ENCODE measurements at places on chromosomes 4 and X. TPM values are rescaled to one million over a fixed set of nuclear protein-coding genes. Genes with fewer than 3 reads are reported as not detected.
A peak's percentile ranks its signal among the peaks of the same experiment; 100 is the strongest.

DNA sequence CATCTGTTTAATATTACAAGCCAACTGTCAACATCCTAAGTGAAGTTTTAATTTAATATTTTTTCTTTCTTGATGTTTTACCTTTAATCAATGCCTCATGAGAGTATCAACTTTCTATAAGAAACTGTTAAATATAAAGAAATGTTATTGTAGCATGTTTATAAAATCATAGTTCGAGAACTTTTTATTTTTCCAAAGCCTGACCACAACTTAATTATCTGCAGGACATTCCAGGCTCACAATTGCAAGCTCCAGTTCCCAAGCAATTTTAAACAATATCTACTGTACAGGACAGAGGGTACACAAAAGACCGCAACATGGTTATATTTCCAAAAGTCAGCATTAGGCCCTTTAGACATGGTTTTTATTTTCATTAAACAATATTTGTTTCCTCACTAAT, 20.1 kb downstream of the STX18 start:
- no peak for DNase-seq

DNA sequence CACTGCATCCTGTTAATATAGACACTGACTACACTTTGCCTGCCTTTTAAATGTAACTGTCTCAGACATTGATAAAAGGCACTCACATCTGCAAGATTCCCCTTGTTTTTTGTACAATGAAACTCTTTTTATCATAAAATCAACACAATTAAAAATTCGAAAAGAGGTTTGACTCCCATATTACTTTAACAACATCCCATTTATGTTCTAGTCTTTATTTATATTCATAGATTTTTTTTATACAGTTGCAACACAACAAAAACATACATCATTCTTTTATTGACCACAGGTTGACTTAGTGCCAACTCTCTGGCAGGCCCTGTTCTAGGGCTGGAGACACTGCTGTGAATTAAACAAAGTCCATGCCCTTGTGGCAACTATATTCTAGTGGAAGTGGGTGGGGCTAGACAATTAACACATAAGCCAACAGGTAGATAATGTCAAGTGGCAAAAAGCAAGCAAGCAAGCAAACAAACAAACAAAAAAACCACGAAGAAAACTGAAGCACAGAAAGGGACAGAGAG, 36.8 kb downstream of the ANK2 start:
- DNase-seq = no peak

GRCh38 chr4:14387647-14388046, 614.6 kb upstream of the CPEB2 start:
- DNase-seq = no peak

GRCh38 chr4:17117746-17118145, 219.3 kb upstream of the LDB2 start:
- no peak for DNase-seq

GRCh38 chr4:8912506-8912905, 40.9 kb upstream of the HMX1 start:
- DNase-seq = peak; percentile 16

GRCh38 chrX:103362474-103362873, 6.2 kb downstream of the TCEAL9 start:
- DNase-seq = no peak

DNA sequence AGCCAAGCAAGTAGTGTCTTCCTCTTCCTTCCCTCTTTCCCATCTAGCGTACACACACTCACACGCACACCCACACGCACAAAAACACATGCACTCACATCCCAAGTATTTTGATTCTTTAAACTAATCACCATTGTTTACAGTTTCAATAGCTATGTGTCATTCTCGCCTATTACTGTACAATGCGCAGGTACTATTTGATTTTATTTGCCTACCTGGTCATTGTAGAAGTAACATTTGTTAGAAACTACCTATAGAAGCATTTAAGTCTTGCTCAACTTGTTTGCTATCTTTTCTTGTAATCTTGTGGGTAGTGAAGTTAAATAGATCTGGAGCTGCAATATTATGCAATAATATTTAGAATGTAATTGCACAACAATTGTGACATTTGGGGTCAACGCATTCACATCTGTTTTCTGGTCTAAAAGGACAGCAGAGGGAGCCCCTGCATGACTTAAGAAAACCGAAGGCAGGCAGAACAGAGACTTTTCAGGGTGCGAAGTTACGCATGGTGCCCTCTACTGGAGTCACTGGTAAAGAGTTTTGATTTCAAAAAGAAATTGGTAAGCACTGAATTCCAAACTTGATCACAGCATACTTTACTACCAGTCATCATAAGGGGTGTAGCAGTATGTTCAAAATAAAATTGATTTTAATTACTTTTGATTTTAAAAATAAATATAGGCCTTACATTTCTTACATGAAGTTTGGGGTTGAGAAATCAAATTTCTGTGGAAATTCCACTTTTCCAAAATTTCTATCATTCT, 503.3 kb upstream of the FAM241A start:
- DNase-seq = peak; percentile 59

DNA sequence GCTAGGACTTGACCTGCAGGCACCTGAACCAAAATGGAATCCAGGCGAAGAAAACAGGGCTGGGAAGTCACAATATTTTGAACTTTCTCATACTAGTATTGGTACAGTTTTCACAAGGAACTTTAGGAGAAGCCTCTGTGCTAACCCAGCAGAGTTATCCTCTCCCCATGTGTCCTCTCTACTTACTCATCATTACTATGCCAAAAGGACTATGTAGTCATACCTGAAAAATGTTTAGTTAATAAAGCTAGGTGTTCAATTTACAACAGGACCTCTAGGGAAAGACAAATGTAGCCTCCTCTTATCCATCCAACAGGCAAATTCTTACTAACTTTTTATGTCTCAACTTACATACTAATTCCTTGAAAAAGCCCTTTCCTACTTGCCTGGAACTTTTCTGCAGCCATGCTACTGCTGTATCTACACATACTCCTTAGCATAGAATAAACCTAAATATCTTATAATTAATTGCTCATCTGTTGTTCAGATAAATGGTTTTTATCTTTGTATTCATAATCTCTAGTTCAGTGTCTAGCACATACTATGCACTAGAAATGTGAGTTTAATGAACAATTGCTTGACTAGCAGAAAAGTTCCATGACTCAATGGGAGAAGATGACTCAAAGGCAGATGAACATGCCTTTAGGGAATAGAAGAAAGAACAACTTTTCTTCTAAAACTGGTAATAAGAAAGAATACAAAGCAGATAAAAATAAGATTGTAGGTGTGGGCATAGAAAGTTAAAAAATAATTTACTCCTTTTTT, 215.5 kb upstream of the VEGFC start:
- DNase-seq = no peak

GRCh38 chr4:159216834-159217233, 114.0 kb downstream of the RAPGEF2 start:
- DNase-seq = no peak

DNA sequence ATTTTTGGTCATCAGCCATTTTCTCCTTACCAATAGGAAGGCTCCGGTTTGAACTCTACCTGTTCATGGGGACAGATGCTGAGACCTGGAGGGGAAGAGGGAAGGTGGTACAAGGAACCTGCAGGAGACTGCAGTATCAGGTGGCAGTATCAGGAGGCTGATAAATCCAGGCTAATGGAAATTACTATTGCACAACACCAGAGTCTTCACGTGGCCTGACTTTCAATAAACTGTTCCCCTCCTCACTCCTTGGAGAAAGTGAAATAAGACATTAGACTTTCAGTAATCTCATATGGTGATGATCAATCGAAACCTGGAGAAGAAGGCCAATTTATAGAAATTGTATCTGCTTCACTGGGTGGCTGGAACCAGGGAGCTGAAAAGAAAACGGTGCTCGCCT, 46.2 kb upstream of the BCOR start:
- no peak for DNase-seq

GRCh38 chr4:1260418-1261106, 11.6 kb upstream of the CTBP1 start:
- no peak for DNase-seq

- no peak for DNase-seq
Measured at GRCh38 chrX:123450222-123450621, 266.1 kb downstream of the GRIA3 start.

DNA sequence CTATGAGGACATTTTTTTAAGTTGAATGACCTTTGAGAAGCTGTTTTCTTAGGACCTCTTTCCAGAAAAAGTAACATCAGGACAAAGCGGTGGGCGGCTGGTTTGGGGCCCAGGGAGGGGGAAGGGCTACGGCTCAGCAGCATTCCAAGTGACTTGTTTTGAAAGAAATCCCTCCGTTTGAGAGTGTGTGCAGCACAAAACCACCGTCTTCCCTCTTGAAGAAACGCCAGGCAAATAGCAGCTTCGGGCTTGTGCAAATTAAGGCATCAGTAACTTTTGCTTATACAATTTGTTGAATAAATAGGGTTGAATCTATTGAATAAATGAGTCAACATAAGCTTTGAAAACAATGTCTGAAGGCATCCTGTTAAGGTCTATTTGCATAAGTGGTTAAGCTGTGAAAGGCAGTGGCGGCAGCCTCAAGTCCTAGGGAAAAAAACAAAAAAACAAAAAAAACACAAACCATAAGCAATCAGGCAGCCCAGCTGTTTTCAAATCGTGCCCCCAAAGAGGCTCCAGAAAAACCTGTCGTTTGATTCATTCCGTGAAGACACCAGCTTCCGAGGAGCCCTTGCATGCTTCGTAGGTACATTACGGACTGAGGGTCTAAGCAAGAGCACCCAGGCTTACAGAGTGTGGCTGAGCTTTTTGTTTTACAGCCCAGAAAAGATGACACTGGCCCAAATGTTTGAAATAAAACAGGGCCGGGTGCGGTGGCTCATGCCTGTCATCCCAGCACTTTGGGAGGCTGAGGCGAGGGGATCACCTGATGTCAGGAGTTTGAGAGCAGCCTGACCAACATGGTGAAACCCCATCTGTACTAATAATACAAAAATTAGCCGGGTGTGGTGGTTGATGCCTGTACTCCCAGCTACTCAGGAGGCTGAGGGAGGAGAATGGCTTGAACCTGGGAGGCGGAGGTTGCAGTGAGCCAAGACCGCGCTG, 103.7 kb downstream of the CRLF2 start:
- DNase-seq = no peak

- DNase-seq = no peak
Measured at GRCh38 chr4:107192601-107193000, 156.5 kb upstream of the DKK2 start.

DNA sequence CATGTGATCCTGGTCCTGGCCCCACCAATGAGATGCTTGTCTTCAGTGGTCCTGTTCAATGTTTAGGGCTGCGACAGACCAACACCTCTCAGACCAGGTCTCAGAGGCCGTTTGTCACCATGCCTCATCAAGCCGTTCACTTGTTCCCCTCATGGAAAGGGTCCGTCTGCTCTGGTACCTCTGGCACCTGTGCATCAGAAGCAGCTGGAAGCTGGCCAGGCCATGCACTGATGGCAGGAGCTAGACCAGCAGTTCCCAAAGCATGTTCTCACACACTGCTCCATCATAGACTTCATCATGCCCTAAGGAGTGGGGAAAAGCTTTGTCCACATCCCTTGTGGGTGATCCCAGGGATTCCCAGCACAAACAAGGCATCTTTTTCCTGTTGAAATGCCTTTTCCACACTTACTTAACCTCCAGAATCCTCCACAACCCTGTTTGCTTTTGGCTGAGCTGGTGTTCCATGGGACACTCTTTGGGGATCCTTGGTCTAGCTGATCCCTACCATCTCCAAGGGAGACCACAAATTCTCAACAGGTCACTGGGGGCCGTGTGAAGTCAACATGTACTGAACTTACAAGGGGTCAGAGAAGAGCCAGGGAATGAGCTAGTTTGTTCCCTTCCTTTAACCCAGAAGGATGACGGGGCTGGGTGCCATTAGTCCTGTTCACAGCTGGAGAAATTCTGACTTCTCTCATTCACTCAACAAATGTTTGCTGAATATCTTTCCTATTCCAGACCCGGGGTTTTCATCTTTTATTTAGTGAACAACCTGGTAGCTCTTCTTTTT, 21.8 kb downstream of the SH3TC1 start:
- DNase-seq = no peak

The ATP5ME gene
- total RNA-seq = 251 TPM

The HDX gene
- 12.7 TPM for total RNA-seq

The TCEAL6 gene
- total RNA-seq = 54.8 TPM

The SPOCK3 gene
- total RNA-seq = 85.9 TPM

The HMX1 gene
- total RNA-seq = 0.88 TPM

The HTN1 gene
- not detected for total RNA-seq

Measured in dorsolateral prefrontal cortex (tissue), 122 donors.